ENCODE measurements at places on chromosomes 16 and 17.

DNA sequence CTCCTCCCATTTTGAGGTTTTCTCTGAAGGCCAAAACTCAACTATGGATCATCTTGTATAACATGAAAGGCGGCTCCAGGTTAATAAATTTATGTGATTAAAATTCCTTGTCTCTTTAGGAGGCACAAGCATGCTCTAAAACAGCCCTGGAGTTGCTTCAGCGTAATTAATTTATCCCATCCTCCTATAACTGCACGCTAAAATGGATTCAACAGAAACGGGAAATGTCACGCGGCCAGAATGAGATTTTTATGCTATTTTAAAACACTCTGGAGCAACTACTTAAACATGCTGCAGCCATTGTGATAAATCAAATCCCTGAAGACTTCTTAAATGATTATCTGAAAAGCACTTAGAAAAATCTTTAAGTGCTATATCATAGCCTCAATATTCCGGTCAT, 106.6 kb downstream of the ADAMTS18 start:
- DNase-seq: no peak

DNA sequence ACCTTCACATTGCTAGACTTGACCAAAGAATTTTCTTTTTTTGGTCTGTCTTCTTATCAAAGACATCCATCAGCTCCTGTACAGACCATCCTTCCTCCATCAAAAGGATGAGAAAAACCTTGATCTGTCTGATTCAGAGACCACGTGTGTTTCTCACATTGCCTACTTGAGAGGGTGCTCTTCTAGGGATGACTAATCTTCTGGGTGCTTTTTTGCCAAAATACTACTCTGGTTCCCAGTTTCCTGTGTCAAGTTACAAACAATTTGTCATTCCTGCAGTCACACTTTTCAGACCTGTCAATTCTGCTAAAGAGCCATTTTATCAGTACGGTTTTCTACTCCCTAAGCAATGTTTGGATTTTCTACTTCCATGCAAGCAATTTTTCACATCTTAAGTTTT, 492.2 kb downstream of the CDH11 start:
- no peak for DNase-seq

GRCh38 chr16:69286941-69287713, 24.0 kb upstream of the VPS4A start:
- DNase-seq: peak; percentile 11

GRCh38 chr17:7034955-7035590, 742 bp upstream of the SLC16A13 start:
- DNase-seq: no peak

DNA sequence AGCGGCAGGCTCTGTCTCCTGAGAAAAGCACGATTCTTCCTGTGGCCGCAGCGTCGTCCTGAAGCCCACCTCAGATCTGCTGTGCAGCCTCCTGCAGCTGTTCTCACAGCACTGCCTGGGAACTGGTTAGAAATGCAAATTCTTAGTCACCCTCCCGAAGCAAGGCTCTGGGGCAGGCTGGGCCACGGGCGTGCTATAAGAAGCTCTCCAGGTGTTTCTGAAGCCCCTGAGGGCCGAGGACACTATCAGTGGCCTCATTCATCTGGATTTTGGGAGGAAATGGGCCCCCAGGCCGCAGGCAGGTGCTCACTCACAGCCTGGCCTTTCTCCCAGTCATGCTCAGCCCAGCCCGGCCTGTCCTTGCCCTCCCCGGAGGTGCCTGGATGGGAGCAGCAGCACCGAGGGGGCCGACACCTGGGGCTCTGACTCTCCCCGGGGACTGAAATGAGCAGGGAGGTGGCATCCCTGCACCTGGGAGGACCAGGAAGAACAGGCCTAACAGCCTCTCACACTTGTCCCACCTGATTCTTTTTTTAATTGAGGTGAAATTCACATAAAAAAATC, 10.4 kb upstream of the NLRC3 start:
- no peak for DNase-seq

DNA sequence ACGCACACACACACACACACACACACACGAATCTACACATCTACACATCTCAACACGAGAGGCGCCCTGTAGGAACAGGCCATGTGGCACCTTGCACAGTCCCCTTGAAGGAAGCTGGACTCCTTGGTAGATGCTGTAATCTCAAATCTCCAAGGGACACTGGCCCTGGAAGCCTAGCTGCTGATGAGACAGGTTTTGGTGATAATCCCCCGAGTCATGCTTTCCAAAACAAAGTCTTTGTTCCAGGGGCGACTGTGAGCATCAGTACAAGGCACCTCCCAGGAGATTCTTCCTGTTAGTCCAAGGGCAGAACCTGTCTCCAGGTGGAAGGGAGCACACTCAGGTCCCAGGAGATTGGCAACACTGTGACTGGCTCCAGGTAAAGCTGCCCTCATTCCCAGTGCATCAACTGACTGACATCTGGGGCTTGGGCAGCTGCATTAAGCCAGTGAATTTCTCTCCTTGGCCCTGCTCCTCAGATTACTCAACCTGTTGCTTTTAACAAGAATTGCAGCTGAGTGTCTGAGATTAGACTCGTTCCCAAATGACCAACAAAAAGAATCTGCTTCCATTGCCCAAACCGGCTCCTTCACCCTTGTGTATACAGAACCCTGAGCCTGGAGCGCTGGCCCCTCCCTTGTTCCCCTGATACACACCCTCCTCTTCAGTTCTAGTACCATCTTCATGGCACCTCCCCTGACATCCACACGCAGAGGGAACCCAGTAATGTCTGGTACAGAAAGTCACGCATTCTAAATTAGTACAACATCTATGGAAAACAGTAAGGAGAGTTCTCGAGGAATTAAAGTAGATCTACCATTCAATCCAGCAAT, 13.9 kb upstream of the TNRC6C start:
- DNase-seq: no peak

GRCh38 chr16:30581457-30581856, 4.0 kb downstream of the ZNF785 start:
- no peak for DNase-seq

All from NCI-H748 treated with DMSO at 0.1 percent for 48 hours (cell line).